ENCODE measurements at places on chromosomes 12 and 14.

- DNase-seq: no peak
Observed at GRCh38 chr14:103207388-103208072, 84.3 kb downstream of the TNFAIP2 start.

GRCh38 chr14:102234331-102235264 is 70.4 kb downstream of the MOK start:
- DNase-seq: no peak

DNA sequence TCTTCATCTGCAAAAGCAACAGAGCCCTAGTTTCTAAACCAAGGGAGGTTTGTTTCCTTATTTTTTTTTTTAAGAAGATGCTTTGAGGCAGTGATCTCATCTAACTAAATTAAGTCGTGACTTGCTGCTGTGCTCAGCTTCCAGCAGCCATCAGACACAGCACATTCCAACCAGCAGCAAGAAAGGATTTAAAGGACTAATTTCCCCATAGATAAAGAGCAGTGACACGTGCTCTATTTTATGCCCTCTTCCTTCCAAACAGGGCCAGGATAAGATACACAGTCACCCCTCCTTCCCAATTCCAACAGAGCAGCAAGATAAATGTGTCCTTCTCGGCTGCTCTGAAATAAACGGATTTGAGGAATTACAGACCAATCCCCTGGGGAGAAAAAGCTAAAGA is 81.7 kb downstream of the PRKAB1 start:
- no peak for DNase-seq

GRCh38 chr12:130391186-130391585 is 53.5 kb downstream of the PIWIL1 start:
- DNase-seq: no peak

DNA sequence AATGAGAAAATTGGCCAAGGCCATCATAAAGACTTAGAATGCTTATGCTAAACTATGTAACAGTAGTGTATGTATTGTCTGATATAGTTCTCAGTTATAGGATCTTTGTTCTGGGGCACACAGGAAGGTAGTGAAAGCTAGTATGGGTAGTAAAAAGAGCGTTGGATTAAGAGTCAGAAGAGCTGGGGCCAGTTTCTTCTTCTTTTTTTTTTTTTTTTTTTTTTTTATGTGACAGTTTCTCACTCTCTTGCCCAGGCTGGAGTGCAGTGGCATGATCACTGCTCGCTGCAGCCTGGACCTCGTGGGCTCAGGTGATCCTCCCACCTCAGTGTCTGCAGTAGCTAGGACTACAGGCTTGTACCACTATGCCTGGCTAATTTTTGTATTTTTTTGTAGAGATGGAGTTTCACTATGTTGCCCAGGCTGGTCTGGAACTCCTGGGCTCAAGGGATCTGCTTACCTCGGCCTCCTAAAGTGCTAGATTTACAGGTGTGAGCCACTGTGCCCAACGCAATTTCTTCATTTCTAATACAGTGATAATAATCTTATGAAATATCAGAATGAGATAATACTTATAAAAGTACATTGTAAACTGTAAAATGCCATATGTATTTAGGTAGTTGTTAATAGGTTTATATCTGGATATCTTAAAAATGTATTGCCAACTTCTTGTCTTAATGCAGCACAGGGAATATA is 7.4 kb downstream of the MDM2 start:
- DNase-seq: no peak

DNA sequence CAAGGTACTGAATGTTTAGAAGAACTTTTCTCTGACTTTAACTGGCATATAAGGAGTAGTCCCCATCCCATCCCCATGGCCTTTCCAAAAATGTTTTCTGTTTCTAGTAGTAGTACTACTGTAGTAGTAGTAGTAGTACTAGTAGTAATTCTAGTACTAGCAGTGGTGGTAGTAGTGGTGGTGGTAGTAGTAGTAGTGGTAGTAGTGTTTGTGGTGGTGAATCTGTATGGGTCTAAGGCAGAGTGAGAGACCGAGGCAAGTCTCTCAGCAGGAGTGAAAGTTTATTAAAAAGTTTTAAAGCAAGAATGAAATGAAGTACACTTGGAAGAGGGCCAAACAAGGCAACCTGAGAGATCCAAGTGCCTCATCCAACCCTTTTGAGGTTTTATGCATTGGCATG is 58.6 kb downstream of the FOXN4 start:
- DNase-seq: no peak

DNA sequence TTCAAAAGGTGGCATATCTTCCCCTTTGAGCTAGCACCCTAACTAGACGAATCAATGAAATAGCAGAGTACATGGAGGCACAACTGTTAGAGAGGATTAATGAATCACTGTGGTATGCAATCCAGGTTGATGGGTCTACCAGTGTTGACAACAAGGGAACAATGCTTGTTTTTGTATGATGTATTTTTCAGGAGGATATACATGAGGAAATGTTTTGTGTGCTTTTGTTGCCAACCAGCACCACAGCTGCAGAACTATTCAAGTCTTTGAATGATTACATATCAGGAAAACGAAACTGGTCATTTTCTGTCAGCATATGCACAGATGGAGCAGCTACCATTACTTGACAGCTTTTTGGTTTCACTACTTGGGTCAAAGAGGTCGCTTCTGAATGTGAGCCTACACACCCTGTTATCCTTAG is 142.6 kb downstream of the GPHN start:
- DNase-seq: no peak

DNA sequence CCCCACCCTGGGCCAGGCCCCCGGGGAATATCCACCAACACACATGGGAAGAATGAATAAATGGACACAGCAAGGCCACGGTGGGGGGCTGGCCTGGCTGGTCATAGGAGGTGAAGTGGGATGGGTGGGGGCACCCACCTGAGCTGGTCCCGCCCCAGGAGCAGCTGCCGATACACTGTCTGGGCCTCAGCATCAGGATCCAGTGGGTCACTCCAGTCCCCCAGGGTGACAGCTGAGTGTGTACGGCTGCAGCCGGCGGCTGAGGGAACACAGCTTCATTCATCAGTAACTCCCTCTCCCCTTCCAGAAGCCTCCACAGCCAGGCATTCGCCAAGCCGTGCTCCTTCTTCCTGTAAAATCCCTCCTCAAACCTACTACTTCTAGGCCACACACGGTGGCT is 33.8 kb downstream of the RASAL1 start:
- DNase-seq: no peak

DNA sequence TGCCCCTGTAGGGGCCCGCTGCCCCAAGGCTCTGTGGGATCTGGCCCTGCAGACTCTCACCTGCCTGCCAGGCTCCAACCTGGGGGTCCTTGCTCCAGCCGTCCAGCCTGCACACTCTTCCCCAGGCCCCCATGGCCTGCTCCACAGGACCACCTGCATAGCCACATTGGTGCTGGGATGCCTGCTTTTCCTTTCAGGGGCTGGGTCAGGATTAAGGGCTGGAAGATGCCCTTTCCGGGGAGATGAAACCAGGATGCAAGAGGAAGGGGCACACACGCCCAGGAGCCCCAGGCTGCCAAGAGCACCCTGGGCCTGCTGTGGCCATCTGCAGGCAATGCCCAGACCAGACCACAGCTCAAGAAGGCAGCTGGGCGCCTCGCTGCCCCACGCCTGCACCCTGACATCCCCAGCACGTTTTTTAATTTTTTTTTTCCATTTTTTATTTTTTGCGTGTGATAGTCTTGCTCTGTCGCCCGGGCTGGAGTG is 15.0 kb downstream of the BAG5 start:
- DNase-seq: no peak

DNA sequence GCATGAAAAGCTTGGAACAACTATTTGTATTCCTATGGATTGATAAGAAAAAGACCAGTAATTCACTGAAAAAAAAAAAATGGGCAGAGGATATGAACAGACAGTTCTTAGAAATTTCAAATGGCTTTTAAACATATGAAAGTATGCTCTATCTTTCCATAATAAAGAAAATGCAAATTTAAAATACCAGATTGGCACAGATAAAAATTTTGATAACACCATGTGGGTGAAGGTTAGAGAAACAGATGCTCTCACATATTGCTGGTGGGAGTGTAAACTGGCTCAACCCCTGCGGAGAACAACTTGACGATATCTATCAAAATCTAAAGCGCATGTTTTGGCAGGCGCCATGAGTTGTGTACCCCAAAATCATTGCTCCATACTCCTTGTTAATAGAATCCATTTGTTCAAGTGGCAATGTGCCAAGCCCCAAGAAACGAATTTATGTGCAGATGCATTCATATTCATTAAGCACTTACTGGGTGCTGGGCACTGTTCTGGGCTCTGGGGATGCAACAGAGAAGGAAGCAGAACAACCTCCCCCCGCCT is 29.5 kb upstream of the TMPO start:
- DNase-seq: no peak

DNA sequence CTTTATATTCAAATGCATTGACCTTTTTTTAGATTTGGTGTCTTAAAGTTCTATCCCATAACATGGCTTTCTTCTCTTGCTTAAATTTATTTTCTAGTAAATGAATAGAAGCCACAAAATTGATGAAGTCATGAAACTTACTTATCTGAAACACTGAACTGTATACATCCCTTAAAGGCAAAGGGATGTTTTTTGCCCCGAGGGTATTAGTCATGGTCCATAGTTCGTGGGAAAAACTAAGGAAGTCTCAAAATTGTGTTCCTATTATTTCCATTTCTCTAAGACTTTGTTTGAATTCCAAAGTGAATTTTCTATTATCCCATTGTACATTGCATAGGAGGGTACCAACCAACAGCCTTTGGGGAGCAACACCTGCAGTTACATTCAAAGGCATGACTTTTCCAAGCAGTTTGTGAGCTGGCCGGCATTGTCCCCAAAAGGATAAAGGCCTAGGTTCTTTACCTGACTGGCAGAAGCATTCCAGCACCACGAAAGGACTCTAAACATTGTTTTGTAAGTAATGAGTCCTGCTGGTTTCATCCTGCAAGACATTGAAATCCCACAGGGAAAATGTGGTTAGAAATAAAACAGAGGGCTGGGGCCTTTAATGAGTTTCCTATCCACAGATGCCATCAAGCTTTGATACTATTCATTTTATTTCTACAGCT is 473.5 kb downstream of the PRKD1 start:
- DNase-seq: no peak

DNA sequence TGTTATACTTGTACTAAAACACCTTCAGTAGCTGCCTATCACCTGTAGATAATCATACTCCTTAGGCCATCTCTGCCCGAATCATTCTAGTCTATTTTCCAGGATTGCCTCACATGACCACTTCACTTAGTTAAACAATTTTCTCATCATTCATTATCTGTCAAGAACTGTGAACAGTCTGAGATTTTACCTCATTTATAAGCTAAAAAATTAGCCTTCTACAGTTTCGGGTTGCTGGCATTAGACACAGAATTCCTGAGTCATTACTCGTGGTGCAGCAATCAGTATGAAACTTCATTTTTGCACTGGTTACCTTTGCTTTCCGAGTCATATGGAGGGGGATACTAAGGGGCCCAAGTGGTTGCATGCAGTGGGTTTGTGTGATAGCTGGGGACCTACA is 57.6 kb upstream of the OTOGL start:
- DNase-seq: no peak

DNA sequence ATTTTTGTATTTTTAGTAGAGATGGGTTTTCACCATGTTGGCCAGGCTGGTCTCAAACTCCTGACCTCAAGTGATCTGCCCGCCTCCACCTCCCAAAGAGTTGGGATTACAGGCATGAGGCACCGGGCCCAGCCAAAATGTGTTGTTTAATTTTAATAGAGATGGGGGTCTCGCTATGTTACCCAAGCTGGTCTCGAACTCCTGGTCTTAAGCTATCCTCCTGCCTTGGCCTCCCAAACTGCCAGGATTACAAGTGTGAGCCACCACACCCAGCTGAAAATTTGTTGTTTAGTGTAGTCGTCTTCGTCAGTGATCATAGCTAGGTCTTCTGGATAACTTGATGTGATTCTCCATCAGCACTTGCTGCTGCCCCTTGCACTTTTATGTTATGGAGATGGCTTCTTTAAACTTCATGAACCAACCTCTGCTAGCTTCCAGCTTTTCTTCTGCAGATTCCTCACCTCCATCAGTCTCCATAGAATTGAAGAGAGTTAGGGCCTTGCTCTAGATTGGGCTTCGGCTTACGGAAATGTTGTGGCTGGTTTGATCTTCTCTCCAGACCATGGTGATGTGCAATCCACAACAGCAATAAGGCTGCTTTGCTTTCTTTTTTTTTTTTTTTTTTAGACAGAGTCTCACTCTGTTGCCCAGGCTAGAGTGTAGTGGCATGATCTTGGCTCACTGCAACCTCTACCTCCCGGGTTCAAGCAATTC is 13.0 kb downstream of the ISCU start:
- DNase-seq: no peak

DNA sequence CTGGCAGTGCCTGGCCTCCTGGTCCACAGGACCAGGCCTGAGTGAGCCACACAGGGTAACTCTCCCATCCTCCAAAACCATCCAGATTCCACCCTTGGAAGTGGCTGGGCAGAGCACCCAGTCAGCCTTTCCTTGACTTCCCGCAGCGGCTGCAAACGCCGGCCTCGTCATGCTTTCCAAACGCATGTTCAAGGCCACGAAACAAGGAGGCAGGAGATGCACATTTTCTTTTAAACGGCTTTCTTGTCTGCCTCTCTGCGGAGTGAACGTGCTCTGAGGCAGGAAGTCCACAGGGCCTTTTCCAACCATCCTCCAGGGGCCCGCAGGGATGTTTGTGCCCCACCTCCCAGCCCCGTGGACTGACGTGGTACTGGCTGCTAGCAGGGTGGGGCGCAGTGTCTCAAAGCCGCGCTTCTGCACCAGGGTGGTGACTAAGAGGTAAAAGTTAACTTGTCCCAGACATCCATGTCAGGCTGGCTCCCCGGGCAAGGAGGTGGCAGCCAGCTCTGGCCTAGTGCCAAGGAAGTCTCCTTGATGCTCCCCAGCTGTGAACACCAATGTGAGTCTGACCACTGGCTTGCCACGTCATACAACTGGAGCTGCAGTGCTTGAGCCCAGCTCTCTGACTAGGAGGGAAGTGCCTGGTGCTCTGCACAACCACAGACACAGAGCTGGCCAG is 45.0 kb downstream of the KCNA5 start:
- DNase-seq: no peak

DNA sequence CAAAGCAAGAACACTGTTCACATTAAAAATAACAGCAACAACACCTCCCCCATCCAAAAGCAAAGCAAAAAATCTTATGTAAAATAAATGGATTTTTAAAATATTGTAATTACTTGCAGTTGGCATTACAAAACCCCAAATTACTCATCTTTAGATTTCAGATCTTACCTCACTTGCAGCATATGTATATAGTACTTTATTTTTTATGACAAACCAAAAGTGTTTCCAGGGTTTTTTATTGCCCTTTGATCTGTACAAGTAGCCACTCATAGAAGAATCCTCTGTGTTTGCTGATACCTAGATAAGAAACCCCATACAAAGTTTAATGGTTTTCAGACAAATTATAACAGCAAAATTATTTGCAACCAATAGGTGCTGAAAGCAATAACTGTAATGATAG is 12.2 kb upstream of the NR2C1 start:
- no peak for DNase-seq

- no peak for DNase-seq
Observed at GRCh38 chr12:24909667-24910066, 39.2 kb downstream of the BCAT1 start.

Measured in stimulated activated CD4-positive, alpha-beta T cell treated with anti-CD3 and anti-CD28 coated beads, Interleukin-15, amount 100 ng/mL, for 1 hour (primary cell).